Activated CD4-positive, CD25-positive, alpha-beta regulatory T cell treated with anti-CD3 and anti-CD28 coated beads, Interleukin-2, amount 50 U/mL, for 72 hours (primary cell): ENCODE measurements at places on chromosomes 2 and 18.

GRCh38 chr2:235577404-235578330 is 83.8 kb downstream of the AGAP1 start:
- no peak for DNase-seq

GRCh38 chr2:122100756-122101155 is 345.3 kb downstream of the TSN start:
- no peak for DNase-seq

DNA sequence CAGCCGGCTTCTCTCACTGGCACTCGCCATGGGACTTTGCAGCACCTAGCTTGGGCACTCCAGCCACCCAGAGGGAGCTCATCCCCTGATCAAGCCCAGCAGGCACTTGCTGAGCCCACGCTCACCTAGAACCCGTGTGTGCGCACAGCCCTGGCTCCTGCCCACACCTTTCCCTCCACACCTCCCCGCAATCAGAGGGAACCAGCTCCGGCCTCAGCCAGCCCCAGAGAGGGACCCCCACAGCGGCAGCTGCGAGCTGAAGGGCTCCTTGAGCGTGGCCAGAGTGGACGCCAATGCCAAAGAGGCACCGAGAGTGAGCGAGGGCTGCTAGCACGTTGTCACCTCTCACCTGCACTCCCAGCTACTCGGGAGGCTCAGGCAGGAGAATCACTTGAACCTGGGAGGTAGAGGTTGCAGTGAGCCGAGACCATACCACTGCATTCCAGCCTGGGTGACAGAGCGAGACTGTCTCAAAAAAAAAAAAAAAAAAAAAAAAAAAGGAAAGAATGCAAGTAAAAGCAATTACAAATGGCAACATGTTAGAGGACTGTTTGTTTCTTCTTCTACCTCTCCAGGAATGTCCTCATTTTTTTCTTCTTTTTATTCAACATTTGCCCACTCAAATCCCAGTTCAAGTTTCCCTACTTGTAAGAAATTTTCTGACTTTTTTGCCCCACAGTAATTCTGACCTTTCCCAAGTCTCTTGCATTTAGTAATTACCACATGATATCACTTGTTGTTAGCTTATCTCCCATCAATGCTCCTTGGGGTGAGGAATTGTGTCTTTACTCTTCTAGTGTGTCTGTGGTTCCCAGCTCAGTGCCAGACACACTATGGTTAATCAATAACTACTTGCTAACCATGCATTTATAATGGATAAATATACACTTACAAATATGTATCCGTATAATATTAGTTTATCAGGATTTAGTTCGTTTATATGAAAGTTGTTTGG is 40.6 kb upstream of the ST3GAL5 start:
- DNase-seq: no peak

DNA sequence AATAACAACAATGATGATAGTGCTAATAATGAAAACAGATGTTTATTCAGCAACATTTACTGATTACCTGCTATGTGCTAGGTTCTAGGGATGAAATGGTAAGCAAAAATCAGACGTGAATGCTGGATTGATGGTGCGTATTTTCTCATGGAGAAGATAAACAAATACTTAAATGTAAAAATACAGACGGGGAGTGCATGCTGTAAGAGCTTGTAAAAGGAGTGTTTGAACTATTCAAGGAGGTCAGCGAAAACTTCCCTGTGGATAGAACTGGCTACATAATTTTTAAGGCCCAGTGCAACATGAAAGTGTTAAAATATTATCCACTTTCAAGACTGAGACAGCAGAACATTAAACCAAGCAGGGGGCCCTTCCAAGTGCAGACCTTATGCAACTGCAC is 22.1 kb downstream of the MTX2 start:
- DNase-seq: no peak

DNA sequence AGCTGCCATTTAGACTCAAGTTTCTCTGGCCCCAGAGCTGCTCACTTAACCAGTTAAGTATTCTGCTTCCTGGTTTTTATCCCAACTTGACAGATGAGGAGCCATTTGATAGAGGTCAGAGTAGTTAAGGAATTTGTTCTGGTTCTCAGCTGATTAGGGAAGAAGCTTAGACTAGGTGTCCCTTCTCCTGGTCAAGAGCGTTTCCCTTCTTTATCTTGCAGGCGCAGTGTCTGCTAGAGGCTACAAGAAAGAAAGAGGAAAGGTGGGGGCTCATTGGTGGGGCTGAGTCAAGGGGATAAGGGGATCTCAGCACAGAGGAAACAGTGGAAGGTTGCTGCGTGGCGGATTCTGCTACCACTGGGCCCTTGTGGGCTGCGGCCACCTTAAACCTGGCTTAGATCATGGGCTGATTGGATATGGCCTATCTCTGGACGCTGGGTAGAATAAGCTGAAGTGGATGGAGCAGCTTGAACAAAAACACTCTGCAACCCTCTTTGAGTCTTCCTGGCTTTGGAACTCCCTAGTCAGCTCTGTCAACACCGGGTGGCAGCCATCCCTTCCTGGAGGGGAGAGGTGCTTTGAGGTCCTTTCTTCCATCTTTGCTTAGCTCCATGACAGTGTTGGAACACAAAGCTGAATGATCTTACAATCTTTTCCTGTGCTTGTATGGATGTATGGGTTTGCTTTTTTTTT is 70.8 kb downstream of the QPCT start:
- no peak for DNase-seq

GRCh38 chr2:126660971-126661370 is 5.0 kb downstream of the GYPC start:
- no peak for DNase-seq
